ENCODE measurements at places on chromosomes 16 and 17. TPM values are rescaled to one million over a fixed set of nuclear protein-coding genes. Genes with fewer than 3 reads are reported as not detected.
A peak's percentile ranks its signal among the peaks of the same experiment; 100 is the strongest.

Gene KRT31
- total RNA-seq: not detected

- H3K4me1 ChIP-seq: no peaks in the 10 kb centered on the region
- no peaks in the 10 kb centered on the region for H3K27me3 ChIP-seq
- DNase-seq: no peak
- H3K4me3 ChIP-seq: no peak overlapping the region
Measured at GRCh38 chr17:45813048-45813725, 29.1 kb downstream of the CRHR1 start.

- no peaks in the 10 kb centered on the region for H3K4me1 ChIP-seq
- no peak overlapping the region for H3K27ac ChIP-seq
- H3K4me3 ChIP-seq: no peak overlapping the region
Measured at GRCh38 chr17:61662741-61663140, 71.7 kb upstream of the NACA2 start.

DNA sequence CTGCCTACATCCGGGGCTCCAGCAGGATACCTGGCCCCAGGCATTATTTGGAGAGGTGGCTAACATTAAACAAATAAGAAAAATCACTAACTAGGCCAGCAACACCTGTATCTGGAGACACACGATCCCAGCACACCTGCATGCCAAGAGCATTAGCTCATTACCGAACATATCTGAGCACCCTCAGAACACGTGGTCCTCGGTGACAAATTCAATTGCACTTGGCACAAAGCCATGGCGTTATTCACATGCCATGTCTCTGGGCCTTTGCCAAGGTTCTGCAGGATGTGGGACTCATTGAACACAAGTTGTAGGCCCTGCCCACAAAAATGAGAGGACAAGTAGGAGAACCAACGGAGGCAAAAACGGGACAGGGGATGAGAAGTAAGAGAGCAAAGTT, 552.3 kb downstream of the TOX3 start:
- H3K4me1 ChIP-seq: no peaks in the 10 kb centered on the region
- no peak overlapping the region for H3K4me3 ChIP-seq
- no peak overlapping the region for H3K27ac ChIP-seq
- no peaks in the 10 kb centered on the region for H3K27me3 ChIP-seq
- peak; percentile 61 for DNase-seq

GRCh38 chr17:45146166-45146565, 2.1 kb upstream of the HEXIM1 start:
- no peak for DNase-seq
- H3K4me1 ChIP-seq: peaks cover 8% of the 10 kb centered on the region
- H3K27me3 ChIP-seq: no peaks in the 10 kb centered on the region
- H3K27ac ChIP-seq: peak overlapping the region; percentile 98

DNA sequence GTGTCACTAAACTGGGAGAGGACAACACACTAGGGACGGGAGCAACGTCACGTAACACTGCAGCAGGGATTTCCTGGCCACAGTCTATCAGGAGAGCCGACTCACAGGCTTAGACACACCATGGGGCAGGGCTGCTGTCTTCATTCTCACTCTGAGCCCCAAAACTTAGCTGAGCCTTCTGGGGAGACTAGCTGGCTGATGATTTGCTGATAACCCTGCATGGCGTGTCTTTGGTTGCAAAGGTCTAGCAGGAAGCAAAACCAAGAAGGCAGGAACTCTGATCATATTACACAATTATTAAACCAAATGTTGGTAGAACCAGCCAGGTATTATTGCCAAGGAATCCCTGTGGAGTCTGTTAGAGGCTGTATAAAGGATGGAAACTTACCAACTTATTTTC, 345.0 kb downstream of the SLC39A11 start:
- DNase-seq: no peak
- H3K27me3 ChIP-seq: no peaks in the 10 kb centered on the region
- no peak overlapping the region for H3K4me3 ChIP-seq
- H3K4me1 ChIP-seq: no peaks in the 10 kb centered on the region
- H3K27ac ChIP-seq: no peak overlapping the region
- no peaks in the 10 kb centered on the region for H3K36me3 ChIP-seq

DNA sequence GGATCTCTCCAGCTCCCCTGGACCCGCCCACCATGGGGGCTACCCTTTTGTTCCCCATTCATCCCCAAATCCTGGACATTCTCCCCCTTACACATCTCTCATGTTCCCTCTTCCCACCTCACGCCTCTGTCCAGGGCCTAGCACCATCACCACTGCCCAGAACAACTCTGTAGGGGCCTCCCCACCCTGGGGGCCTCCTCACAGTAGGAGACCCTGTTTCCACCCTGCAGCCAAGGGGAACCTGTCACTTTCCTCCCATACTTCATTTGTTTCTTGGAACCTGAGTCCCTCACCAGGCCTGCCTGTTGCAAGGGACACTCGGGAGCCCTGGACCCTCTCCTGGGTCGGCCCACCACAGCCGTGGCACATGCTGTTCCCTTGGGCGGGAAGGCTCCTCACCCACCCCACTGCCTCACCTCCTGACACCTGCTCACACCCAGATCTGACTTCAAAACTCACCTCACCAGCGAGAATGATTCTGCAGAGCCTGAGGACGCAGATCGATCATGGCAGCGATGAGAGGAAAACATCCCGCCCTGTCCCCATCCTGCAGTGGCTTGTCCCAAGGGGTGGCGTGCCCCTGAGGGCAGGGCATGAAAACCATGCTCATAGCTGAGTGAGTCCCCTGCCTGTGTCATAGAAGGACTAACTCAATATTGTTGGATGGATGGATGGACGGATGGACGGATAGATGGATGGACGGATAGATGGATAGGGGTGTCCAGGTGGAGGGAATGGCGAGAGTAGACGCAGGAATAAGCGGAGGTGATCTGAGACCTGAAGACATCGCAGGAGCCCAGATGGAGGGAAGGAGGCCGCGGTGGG, 6.8 kb upstream of the RASD1 start:
- no peak overlapping the region for H3K4me3 ChIP-seq
- H3K27me3 ChIP-seq: no peaks in the 10 kb centered on the region
- DNase-seq: no peak
- no peaks in the 10 kb centered on the region for H3K4me1 ChIP-seq
- no peaks in the 10 kb centered on the region for H3K36me3 ChIP-seq
- no peak overlapping the region for H3K27ac ChIP-seq

GRCh38 chr16:89920723-89921122, 2.1 kb downstream of the MC1R start:
- H3K4me1 ChIP-seq: peaks cover 26% of the 10 kb centered on the region
- H3K36me3 ChIP-seq: no peaks in the 10 kb centered on the region
- H3K27ac ChIP-seq: peak overlapping the region; percentile 85
- peaks cover 30% of the 10 kb centered on the region for H3K27me3 ChIP-seq
- H3K4me3 ChIP-seq: no peak overlapping the region

Gene PPP1R27
- total RNA-seq: not detected

GRCh38 chr16:75376475-75377161, 56.7 kb downstream of the CFDP1 start:
- no peak for DNase-seq
- H3K27ac ChIP-seq: no peak overlapping the region
- no peaks in the 10 kb centered on the region for H3K27me3 ChIP-seq
- H3K4me3 ChIP-seq: no peak overlapping the region
- H3K36me3 ChIP-seq: no peaks in the 10 kb centered on the region

- no peak overlapping the region for H3K27ac ChIP-seq
- no peak for DNase-seq
- H3K4me3 ChIP-seq: no peak overlapping the region
- no peaks in the 10 kb centered on the region for H3K4me1 ChIP-seq
- peaks cover 16% of the 10 kb centered on the region for H3K27me3 ChIP-seq
Measured at GRCh38 chr17:47785538-47786123, 36.0 kb downstream of the OSBPL7 start.

Gene SLC16A13
- 13.9 TPM for total RNA-seq

DNA sequence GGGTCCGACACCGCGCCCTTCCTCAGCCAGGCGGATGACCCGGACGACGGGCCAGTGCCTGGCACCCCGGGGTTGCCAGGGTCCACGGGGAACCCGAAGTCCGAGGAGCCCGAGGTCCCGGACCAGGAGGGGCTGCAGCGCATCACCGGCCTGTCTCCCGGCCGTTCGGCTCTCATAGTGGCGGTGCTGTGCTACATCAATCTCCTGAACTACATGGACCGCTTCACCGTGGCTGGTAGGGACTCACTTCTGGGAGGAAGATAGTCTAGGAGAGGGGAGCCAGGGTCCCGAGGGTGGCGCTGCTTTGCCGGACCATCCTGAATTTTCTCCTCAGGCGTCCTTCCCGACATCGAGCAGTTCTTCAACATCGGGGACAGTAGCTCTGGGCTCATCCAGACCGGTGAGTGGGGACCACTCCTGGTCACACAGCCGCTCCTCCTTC, 601 bp downstream of the SPNS1 start:
- H3K36me3 ChIP-seq: no peaks in the 10 kb centered on the region
- H3K27me3 ChIP-seq: no peaks in the 10 kb centered on the region
- no peak overlapping the region for H3K27ac ChIP-seq
- H3K4me3 ChIP-seq: peak overlapping the region; percentile 75
- DNase-seq: no peak
- peaks cover 8% of the 10 kb centered on the region for H3K4me1 ChIP-seq

GRCh38 chr17:76398523-76399174, 14.2 kb downstream of the SPHK1 start:
- H3K4me3 ChIP-seq: no peak overlapping the region
- H3K27ac ChIP-seq: no peak overlapping the region
- DNase-seq: no peak
- H3K36me3 ChIP-seq: peaks cover 9% of the 10 kb centered on the region

Gene SLX1B
- total RNA-seq: 30.1 TPM

Gene ST6GALNAC2
- 3.8 TPM for total RNA-seq

Gene TEKT1
- not detected for total RNA-seq

DNA sequence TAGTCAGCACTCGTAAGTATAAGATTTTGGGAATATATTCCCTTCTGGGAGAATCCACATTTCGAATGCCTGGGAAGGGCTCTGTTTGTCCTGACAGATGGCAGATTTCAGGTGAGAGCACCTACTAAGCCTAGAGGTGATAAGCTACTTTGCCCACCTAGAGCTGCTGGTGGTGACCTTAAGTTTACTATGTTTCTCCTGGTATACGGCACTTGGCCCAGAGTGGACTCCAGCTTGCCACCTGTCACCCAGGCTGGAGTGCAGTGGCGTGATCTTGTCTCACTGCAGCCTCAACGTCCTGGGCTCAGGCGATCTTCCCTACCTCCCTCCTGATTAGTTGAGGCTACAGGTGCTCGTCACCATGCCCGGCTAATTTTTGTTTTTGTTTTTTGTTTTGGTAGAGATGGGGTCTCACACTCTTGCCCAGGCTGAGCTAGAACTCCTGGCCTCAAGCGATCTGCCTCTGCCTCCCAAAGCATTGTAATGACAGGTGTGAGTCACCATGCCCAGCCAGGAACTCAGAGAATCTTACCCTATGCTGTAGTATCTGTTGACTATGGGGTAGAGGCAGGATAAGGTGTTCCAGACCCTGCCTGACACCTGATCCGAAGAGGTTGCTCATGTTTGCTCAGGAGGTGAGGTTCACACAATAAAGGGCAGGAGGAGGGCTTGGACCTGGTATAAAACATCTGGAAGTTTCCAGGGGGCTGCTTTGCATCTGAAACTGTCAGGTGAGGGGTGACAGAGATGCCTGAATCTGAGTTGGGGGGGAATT, at the start of gene ZG16:
Gene ZG16, plus strand, starts transcription at position 681 of the 775 bp plus-strand sequence. CDS start 1,011 bp downstream, outside the sequence.
- H3K4me3 ChIP-seq: no peak within 1 kb of the TSS
- DNase-seq: no peak
- no peaks in the 10 kb centered on the region for H3K36me3 ChIP-seq
- H3K4me1 ChIP-seq: no peaks in the 10 kb centered on the region

GRCh38 chr17:80374732-80375585, 40.0 kb upstream of the ENDOV start:
- no peak for DNase-seq
- H3K4me1 ChIP-seq: no peaks in the 10 kb centered on the region
- no peaks in the 10 kb centered on the region for H3K27me3 ChIP-seq
- no peak overlapping the region for H3K27ac ChIP-seq
- no peak overlapping the region for H3K4me3 ChIP-seq
- peaks cover 32% of the 10 kb centered on the region for H3K36me3 ChIP-seq

DNA sequence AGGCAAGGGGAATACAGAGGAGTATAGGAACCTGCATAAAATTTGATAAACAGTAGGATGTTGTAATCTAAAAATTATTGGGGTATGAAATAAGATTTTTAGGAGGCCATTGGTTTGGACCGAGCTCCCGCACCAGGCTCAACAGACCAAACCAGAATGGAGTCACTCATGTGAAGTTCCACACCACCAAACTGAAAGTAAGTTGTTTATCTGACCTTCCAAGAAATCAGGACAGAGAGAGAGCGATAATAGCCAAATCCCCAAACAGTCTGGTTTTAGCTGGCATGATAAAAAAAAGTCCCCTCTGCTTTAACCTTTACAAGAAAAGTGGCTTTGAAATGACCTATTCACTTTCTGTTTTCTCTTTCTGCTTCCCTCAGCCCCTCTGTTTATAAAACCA, 45.7 kb upstream of the SIAH1 start:
- H3K36me3 ChIP-seq: no peaks in the 10 kb centered on the region
- DNase-seq: no peak
- H3K4me3 ChIP-seq: no peak overlapping the region
- H3K4me1 ChIP-seq: no peaks in the 10 kb centered on the region
- no peaks in the 10 kb centered on the region for H3K27me3 ChIP-seq
- H3K27ac ChIP-seq: no peak overlapping the region
